T-helper 22 cell (primary cell): ENCODE measurements at places on chromosomes 13 and 19.

DNA sequence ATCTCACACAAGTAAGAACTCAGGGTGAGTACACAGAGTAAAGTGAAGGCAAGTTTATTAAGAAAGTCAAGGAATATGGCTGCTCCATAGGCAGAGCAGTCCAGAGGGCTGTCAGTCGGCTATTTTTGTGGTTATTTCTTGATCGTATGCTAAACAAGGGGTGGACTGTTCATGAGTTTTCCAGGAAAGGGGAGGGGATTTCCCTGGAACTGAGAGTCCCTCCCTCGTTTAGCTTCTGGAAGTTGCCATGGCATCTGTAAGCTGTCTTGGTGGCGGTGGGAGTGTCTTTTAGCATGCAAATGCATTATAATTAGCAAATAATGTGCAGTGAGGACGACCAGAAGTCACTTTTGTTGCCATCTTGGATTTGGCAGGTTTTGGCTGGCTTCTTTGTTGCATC, 5.8 kb upstream of the VSTM1 start:
- DNase-seq, result no peak

DNA sequence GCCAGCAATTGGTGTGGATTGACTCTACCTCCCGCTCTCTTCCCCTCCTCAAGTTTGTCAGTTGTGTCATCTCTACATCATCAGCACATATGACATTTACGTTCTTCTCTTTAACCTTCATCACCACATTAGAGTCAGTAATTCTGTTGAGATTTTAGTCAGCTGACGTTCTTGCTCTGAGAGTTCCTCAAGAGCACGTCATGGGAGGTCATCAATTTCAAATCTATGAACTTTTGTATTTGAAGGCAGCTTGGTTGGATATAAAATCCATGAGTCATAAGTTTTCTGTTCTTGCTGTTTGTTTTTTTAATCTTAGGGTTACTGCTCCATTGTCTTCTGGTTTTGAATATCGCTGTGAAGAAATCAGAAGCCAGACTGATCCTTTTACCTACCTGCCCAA, 21.8 kb upstream of the ARGLU1 start:
- no peak for DNase-seq

- no peak for DNase-seq
Observed at GRCh38 chr13:49099513-49099877, 120.6 kb upstream of the MLNR start.

DNA sequence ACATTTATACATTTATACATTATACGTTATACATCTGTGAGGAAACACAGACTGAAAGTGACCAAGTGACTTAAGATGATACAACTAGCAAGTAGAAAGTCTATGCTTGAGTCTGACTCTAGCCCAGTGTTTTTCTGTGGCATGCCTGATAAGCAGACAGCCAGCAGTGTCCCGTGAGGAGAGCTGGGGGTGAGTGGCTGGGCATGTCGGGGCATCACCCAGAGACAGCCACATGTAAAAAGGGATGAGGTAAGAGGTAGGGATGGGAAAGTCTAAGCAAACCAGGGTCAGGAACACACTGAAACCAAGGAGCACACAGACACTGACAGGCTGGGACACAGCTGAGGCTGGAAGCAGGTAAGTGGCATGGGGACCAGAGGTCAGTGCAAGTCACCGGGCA, 333.2 kb downstream of the FOXO1 start:
- DNase-seq, result no peak
